ENCODE measurements at places on chromosomes 12 and 14. TPM values are rescaled to one million over a fixed set of nuclear protein-coding genes. Genes with fewer than 3 reads are reported as not detected.

USP44 gene
- total RNA-seq = 30.8 TPM

GLIPR1L1 gene
- total RNA-seq = not detected

CGRRF1 gene
- 17.8 TPM for total RNA-seq

GRCh38 chr12:54585243-54585642, 3.2 kb downstream of the PPP1R1A start:
- peaks cover 51% of the 10 kb centered on the region for H3K27me3 ChIP-seq
- DNase-seq = no peak
- no peaks in the 10 kb centered on the region for H3K36me3 ChIP-seq

- H3K4me1 ChIP-seq = no peaks in the 10 kb centered on the region
- H3K4me3 ChIP-seq = no peak overlapping the region
- H3K27ac ChIP-seq = no peak overlapping the region
- peaks cover 46% of the 10 kb centered on the region for H3K36me3 ChIP-seq
Measured at GRCh38 chr14:53062856-53063255, 90.3 kb downstream of the DDHD1 start.

- H3K27me3 ChIP-seq = no peaks in the 10 kb centered on the region
- H3K4me1 ChIP-seq = peaks cover 2% of the 10 kb centered on the region
- H3K4me3 ChIP-seq = no peak overlapping the region
- no peak overlapping the region for H3K27ac ChIP-seq
- no peak for DNase-seq
Measured at GRCh38 chr12:105275997-105276733, 40.2 kb upstream of the APPL2 start.

GRCh38 chr12:49616533-49617219, 6.7 kb upstream of the PRPF40B start:
- H3K27me3 ChIP-seq = no peaks in the 10 kb centered on the region
- no peak overlapping the region for H3K4me3 ChIP-seq
- H3K36me3 ChIP-seq = no peaks in the 10 kb centered on the region

DNA sequence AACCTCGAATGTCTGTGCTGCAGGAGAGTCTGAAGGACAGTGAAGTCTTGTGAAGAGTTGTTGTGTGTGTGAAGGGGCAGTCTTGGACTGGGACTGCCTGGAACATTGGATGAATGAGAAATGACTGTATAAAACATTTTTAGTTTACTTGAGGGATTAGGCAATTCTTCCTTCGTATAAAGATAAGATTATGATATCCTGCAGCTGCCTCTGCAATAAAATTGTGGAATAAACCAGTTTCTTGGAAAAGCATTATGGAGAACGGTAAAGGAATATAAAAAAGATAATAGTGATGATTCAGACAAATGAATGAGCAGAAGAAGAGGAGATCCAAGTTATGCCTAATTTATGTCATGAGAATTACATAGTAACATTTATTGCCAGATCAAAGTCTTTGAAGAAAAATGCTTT, 30.9 kb upstream of the LUM start:
- H3K27ac ChIP-seq = no peak overlapping the region
- no peak for DNase-seq
- peaks cover 5% of the 10 kb centered on the region for H3K27me3 ChIP-seq
- H3K4me1 ChIP-seq = peaks cover 11% of the 10 kb centered on the region
- no peak overlapping the region for H3K4me3 ChIP-seq
- no peaks in the 10 kb centered on the region for H3K36me3 ChIP-seq

GRCh38 chr12:45725631-45726602, 3.6 kb upstream of the ARID2 start:
- no peaks in the 10 kb centered on the region for H3K36me3 ChIP-seq
- DNase-seq = peak; percentile 54
- H3K27ac ChIP-seq = no peak overlapping the region
- no peaks in the 10 kb centered on the region for H3K4me1 ChIP-seq

DNA sequence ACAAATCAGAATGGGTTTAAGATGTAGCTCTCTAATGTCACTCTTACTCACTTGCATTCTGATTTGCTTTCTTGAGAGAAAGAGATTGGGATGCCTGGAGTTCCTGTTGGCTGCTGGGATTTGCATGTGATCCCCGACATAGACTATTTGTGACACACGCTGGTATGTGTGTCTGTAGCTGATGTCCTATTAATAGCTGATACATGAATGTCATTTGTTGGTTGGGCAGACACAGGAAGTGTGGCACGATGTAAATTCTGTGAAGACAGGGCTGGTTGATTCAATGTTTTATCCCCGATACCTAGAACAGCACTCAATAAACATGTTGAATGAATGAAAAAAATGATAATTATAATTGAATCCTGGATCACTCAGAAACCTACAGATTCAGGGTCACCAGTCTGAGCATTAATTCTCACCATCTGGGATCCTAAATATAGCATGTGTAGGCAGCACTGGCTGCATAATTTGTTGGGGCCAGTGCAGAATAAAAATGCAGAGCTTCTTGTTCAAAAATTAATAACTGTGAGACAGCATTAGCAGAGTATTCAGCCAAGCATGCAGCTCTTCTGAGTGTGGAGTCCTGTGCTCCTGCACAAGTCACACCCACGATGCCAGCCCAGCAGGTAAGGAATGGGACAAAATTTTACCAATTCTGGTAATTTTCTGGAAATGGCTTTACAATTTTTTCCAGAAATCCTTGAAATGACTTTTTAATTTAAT, 35.5 kb upstream of the SOCS2 start:
- H3K4me1 ChIP-seq = no peaks in the 10 kb centered on the region
- DNase-seq = peak; percentile 43
- no peaks in the 10 kb centered on the region for H3K36me3 ChIP-seq
- no peak overlapping the region for H3K4me3 ChIP-seq

- DNase-seq = no peak
- H3K27me3 ChIP-seq = peaks cover 19% of the 10 kb centered on the region
- no peaks in the 10 kb centered on the region for H3K36me3 ChIP-seq
- no peak overlapping the region for H3K27ac ChIP-seq
Measured at GRCh38 chr12:89038831-89039512, 313.3 kb downstream of the DUSP6 start.
